ENCODE measurements at places on chromosomes 3 and 15.

- DNase-seq: no peak
These were observed 31.2 kb downstream of the STRIT1 start for GRCh38 chr3:155262295-155262694.

GRCh38 chr15:40525855-40526254, 39.0 kb downstream of the CCDC32 start:
- DNase-seq: no peak

- no peak for DNase-seq
These were observed 86.8 kb downstream of the CCK start for GRCh38 chr3:42179110-42179725.

- no peak for DNase-seq
These were observed 97.3 kb downstream of the XXYLT1 start for GRCh38 chr3:195173657-195174056.

- no peak for DNase-seq
These were observed 5.2 kb downstream of the CSPG5 start for GRCh38 chr3:47573190-47574172.

GRCh38 chr15:84929795-84930603, 45.5 kb downstream of the SLC28A1 start:
- no peak for DNase-seq

GRCh38 chr3:115659253-115660220, 36.2 kb downstream of the GAP43 start:
- no peak for DNase-seq

DNA sequence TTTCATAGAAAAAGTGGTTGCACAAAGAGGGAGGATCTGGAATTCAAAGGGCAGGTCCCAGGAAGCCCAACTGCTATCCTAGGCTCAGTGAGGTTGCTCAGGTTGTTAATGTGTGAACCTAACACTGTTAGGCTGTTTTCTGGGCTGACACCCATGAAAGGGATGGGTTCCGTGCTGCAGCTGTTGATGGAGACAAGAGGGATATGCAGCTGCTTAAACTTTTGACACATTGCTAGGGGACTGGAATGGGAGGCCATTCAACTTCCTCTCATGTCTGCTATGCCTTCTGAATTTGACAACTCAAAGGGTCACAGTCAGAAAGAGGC, 198.0 kb upstream of the NR2E3 start:
- DNase-seq: no peak

GRCh38 chr3:14634763-14635400, 16.7 kb upstream of the CCDC174 start:
- DNase-seq: no peak

DNA sequence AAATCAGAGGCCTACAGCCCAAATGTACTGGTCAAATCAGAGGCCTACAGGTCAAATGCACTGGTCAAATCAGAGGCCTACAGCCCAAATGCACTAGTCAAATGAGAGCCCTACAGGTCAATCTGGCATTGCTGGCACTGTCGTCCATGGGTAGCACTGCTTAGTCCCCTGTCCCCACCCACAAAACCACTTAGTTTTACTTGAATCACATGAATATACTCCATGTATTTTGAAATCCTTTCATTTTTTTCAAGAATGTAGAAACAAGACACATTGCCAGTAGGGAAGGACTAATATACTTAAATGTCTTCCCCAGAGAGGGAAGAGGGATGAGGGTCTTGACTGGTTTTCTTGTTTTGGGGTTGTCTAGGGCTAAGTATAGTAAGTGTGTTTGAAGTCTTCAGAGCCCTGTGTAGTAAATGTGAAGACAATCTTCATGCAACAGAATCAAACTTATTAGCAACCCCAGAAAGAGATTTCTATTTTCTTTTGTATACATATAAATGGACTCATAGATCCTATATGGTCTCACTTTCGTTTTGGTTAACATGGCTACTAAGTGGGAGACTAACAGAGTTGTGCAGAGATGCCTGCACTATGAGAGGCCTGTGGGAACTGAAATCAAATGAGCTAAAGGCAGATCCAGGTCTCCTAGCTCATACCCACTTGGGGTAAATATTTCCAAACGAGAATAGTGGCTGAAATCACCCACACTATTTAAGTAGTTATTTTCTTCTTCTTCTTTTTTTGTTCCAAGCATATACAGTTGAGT, 38.3 kb upstream of the DCUN1D1 start:
- no peak for DNase-seq

GRCh38 chr3:105579439-105579838, 212.7 kb downstream of the ALCAM start:
- no peak for DNase-seq

DNA sequence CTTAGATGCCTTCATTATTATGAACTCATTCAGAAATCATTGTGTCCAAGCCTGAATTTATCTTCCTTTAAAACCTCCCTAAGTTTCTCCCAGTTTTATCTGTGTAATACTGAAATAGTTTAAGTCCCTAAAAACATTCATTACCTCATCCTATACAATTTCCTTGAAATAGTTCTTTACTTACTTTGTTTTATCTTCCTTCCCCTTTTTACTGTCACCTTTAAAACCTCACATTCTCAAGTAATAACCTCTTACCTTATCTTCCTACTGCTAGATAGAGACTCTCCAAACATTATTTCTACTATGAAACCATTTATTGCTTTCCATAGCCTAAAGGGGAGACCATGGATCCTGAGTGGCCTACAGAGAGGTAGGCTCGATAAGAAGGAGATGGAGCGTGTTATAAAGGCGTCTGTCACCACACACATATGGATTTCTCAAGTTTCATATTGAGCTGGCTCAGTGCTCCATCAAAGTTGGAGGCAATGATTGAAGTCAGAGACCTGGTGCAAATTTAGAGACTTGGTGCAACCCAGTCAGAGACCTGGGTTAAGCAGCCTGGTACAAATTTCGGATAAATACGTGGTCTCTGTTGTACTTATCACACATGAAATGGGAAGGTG, 140.4 kb downstream of the NFKBIZ start:
- DNase-seq: no peak

GRCh38 chr3:27368831-27369607, at the start of gene NEK10:
Gene NEK10, minus strand, starts transcription at chr3:27369383. Its CDS starts 16,501 bp downstream, at chr3:27352882.
- DNase-seq: peak; percentile 85

GRCh38 chr3:195187609-195188425, 83.1 kb downstream of the XXYLT1 start:
- no peak for DNase-seq

GRCh38 chr3:57168151-57168550, 3.0 kb upstream of the IL17RD start:
- no peak for DNase-seq

DNA sequence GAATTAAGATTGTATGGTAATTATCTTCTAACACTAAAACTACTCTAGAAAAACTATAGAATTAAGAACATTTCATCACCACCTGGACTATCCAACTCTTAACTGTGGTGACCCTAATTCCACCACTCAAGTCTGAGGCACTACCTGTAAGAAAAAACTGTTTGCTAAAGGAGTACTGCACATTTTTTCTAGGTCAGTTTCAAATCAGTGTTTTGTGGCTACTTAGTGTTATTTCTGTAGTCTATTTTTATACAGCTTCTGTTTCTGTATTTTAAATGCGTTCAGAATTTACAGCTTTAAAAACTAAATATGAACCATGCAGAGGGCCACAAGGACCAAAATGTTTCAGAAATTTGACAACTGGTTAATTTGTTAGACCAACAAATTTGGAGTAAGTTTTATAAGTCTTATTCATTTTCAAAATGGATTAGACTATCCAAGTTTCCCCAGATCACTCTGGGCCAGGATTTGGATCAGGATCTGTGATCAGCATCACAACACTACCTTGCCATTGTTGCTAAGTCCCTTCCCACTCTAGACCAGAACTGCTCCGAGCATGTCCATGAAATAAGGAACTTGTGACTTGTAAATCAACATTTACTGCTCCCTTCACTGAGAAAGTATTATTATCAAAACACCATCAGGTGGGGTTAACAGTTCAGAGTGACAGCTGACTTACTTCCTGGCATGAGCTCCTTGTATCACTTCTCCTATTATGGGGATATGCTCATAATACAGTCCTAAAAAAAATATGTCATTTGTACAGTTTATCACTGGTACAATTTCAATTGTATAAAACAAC, 8.6 kb downstream of the GLT8D1 start:
- no peak for DNase-seq
